ENCODE measurements at places on chromosomes 6 and 20.

DNA sequence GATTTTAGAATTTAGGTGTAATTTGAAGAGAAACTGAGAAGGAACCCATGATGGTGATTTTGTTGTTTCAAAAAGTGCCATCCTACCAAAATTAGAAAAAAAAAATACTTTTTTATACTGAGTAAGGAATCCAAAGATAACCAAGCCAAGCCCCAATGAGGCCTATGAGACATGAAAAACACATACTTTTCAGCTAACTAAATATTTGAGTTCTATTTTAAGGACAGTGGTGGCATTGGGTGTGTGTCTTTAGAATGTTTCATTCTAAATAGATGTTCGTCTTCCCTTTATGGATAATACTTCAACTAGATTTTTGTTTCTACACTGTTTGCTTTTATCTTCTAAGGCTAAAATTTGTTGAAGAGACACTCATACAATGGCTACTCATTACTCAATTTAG, 9.6 kb downstream of the CD24 start:
- no peak for DNase-seq

DNA sequence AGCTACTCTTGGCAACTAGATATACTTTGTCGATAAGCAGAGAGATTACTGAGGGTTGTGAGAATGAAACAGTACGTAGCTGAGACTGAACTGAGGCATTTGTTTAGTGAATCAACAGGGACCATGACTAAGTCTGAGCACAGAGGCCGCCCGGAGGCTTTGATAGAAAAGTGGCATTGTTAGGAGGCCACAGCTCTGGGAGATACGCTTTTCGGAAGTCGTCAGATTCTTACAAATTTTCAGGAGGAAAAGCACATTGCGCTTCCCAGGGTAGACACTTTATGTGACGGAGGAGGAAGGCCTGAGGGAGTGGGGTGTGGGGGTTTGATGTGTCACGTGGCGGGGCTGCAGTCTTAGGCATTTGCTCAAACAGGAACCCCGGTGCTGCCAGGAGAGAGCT, 69.4 kb downstream of the PSMG4 start:
- no peak for DNase-seq

GRCh38 chr6:168922436-168922835, 331.2 kb downstream of the THBS2 start:
- DNase-seq: no peak

- DNase-seq: no peak
These were observed 249.2 kb upstream of the RREB1 start for GRCh38 chr6:6858533-6858982.

All from effector memory CD8-positive, alpha-beta T cell (primary cell).